ENCODE measurements at places on chromosomes 11 and 22. TPM values are rescaled to one million over a fixed set of nuclear protein-coding genes. Genes with fewer than 3 reads are reported as not detected.

- H3K36me3 ChIP-seq: no peaks in the 10 kb centered on the region
- H3K27me3 ChIP-seq: no peaks in the 10 kb centered on the region
- H3K27ac ChIP-seq: no peak overlapping the region
- peaks cover 8% of the 10 kb centered on the region for H3K4me1 ChIP-seq
- H3K4me3 ChIP-seq: no peak overlapping the region
- DNase-seq: no peak
Observed at GRCh38 chr22:30230330-30230729, 16.2 kb downstream of the LIF start.

CALCA gene
- not detected for total RNA-seq

DNA sequence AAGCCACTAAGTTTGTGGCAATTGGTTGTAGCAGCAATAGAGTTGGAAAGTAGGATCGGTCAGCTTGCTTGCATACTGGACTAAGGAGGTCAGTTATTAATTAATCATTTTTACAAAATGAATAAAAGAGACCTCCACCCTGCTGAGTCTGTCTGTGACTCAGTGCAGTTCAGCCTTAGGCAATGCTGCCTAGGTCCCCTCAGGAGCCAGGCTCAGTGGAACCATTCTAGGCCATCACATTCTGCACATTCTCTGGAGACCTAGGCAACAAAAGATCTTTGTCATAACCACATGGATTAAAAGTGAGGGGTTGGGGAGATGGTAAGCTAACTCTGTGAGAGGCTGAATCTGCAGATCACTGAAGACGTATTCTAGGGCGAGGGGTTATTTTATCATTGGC, 178.7 kb upstream of the CADM1 start:
- DNase-seq: no peak
- no peaks in the 10 kb centered on the region for H3K4me1 ChIP-seq
- no peaks in the 10 kb centered on the region for H3K27me3 ChIP-seq
- no peaks in the 10 kb centered on the region for H3K36me3 ChIP-seq
- no peak overlapping the region for H3K4me3 ChIP-seq
- H3K27ac ChIP-seq: no peak overlapping the region

DNA sequence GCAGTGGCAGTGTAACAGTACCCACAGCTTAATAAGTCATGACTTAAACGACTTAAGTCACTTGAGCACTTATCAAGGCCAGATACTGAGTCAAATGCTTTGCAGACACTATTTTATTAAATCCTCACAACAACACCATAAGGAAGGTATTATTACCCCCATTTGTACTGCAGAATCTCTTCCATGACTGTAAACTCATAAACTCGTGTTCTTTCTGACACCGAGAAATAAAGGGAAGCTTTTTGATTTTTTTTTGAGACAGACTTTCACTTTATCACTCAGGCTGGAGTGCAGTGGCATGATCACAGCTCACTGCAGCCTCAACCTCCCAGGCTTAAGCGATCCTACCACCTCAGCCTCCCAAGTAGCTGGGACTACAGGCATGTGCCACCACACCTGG, 103.8 kb downstream of the ABTB2 start:
- no peak for DNase-seq
- H3K27me3 ChIP-seq: no peaks in the 10 kb centered on the region
- no peaks in the 10 kb centered on the region for H3K36me3 ChIP-seq
- H3K4me3 ChIP-seq: no peak overlapping the region

DNA sequence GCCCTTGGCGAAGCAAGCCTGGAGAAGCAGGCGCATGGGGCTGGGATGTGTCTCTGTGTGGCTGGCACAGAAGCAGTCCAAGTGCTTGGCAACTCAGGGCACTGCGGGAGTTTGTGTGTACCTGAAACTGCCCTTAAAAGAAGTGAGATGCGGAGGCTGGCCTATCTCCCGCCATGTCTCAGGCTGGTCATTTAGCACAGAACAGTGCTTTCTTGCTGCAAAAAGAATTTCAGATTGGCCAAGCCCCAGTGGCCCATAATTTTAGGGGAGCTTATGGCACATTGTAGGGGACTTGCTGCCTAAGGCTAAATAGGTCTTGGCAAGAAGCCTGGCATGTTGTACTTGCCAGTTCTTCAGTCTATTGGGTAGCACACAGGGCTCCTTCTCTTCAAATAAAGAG, 16.4 kb downstream of the EHF start:
- no peak overlapping the region for H3K4me3 ChIP-seq
- no peaks in the 10 kb centered on the region for H3K36me3 ChIP-seq
- DNase-seq: no peak
- H3K27me3 ChIP-seq: no peaks in the 10 kb centered on the region
- H3K27ac ChIP-seq: no peak overlapping the region
- H3K4me1 ChIP-seq: no peaks in the 10 kb centered on the region

DNA sequence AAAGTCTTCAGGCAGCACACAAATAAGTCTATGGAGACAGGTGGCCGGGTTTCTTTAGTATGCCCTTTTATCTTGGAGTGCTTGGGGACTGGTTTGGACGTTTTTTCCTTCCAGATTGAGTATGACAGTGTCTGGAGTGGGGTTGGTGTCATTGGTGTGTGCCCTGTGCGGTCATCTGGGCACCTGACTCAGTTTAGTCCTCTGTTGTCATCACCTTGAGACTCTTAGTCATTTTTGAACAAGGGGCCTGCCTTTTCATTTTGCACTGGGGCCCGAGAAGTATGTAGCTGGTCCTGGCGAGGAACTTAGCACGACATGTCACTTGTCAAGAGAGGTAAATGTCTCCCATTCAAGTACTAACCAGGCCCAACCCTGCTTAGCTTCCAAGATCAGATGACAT, 27.2 kb upstream of the MYO18B start:
- no peak overlapping the region for H3K4me3 ChIP-seq
- H3K4me1 ChIP-seq: no peaks in the 10 kb centered on the region

DNA sequence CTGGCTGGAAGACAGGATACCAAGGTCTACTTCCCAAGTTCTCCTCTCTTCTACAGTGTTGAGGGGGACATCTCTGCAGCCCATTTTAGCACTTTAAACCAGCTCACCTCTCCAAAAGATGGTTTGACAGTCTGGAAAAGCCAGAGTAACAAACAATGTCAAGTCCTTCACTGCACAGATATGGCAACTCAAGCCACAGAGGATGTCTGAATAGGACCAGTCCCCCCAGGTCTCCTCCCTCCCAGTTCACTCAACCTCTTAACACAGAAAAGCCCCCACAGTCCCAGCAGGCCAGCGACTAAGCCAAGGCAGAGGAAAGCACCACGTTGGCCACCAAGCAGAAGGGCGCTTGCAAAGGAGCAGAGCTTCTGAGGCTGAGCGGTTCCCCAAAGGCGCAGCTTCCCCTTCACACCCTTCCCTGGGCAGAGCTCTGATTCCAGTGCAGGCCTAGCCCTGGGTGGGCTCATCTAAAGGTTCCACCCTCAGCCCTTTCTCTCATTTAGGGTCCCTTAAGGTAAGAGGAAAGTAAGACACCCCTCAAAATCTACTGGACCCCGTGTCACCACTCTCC, 62.7 kb downstream of the PAK1 start:
- no peaks in the 10 kb centered on the region for H3K36me3 ChIP-seq
- peaks cover 46% of the 10 kb centered on the region for H3K4me1 ChIP-seq
- DNase-seq: peak; percentile 66
- no peaks in the 10 kb centered on the region for H3K27me3 ChIP-seq
- peak overlapping the region; percentile 87 for H3K27ac ChIP-seq

DNA sequence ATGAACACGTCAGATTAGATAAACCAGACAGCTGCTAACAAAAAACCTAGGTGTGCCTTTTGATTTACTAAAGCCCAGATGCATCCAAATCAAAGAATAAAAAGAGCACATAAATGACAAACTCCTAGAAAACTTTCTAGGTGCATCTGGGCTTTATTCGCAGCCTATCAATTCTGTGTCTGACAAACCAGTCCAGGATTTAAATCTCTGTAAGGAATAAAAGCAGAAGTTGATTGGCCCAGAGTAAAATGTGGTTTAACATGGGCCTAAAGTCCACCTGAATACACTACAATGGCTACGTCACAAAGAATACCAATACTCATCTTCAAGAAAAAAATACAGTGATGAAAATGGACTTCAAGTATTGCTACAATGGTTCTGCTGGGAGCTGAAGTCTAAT, 66.8 kb downstream of the SOX6 start:
- peaks cover 11% of the 10 kb centered on the region for H3K4me1 ChIP-seq
- no peaks in the 10 kb centered on the region for H3K27me3 ChIP-seq
- H3K27ac ChIP-seq: no peak overlapping the region
- no peaks in the 10 kb centered on the region for H3K36me3 ChIP-seq
- H3K4me3 ChIP-seq: no peak overlapping the region
- no peak for DNase-seq

RGL4 gene
- not detected for total RNA-seq

DPAGT1 gene
- 16.1 TPM for total RNA-seq

LRRC56 gene
- total RNA-seq: not detected

DNA sequence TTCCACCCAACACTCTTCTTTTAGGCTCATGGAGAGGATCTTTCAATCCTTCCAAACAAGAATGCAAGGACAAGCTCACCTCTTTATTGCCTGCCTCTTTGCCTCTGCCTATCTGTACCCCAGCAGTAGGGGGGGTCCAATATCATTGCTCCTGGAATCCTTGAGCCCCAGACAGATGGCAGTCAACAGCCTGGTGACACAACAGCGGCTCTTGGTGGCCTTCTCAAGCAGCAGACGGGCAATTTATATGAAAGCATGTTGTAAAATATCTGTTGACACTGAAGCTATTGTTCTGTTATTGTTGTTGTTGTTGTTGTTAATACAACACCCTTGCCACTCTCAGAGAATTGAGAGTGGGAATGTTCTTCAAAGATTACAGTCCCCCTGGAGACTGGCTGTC, 480.0 kb upstream of the CADM1 start:
- no peaks in the 10 kb centered on the region for H3K4me1 ChIP-seq
- no peaks in the 10 kb centered on the region for H3K36me3 ChIP-seq
- no peaks in the 10 kb centered on the region for H3K27me3 ChIP-seq
- H3K27ac ChIP-seq: no peak overlapping the region
- no peak overlapping the region for H3K4me3 ChIP-seq

DNA sequence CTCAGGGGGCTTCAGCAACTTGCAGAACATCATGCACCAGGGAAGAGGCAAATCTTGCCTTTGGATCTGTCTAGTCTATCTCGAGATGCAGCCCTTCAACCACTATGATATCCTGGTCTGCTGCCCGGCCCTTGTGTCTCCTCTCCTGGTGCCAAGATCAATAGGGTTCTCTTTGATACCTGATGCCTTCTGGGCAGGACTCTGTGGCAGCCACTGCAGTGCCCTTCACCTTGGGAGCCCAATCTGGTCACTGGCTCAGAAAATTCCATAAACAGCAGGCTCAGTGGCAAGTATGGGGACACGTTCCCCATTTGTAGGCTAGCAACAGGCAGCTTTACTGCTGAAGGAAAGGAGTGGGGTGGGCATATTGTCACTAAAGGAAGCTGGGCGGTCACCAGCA, 23.4 kb downstream of the SYN3 start:
- no peaks in the 10 kb centered on the region for H3K4me1 ChIP-seq
- no peak overlapping the region for H3K4me3 ChIP-seq
- no peaks in the 10 kb centered on the region for H3K27me3 ChIP-seq
- DNase-seq: no peak
- no peak overlapping the region for H3K27ac ChIP-seq
- no peaks in the 10 kb centered on the region for H3K36me3 ChIP-seq

POLR2F gene
- total RNA-seq: 83.8 TPM

DNA sequence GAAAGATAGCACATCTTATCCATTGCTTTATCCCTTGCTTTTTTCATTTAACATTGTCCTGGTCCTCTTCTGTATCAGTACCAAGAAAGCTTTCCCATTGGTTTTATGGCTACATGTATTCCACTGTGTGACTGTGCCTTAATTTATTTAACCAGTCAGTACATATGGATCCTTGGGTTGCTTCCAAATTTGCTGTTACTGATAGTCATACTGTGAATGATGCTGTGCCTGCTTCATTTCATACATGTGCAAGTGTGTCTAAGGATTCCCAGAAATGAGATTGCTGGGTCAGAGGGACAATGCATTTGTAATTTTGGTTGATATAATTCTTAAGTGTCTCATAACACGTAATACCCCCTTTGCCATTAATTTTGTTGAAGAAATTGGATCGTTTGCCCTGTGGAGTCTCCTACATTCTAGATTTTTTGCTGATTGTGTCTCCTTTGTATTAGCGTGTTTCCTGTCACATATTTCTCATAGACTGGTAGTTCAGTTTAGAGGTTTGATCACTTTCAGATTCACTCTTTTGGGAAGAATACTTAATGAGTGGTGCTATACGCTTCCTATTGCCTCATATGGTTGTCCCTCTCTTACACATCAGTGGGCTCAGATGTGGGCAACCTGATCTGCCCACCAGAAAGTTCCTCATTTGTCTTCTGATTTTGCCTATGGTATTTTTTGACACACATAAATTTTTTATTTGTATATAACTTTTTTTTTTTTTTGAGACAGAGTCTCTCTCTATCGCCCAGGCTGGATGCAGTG, 35.3 kb downstream of the MYBPC3 start:
- DNase-seq: no peak
- no peak overlapping the region for H3K4me3 ChIP-seq
- H3K27ac ChIP-seq: no peak overlapping the region
- H3K36me3 ChIP-seq: peaks cover 75% of the 10 kb centered on the region

GAL3ST1 gene
- total RNA-seq: 2.8 TPM

WNT11 gene
- total RNA-seq: 1.1 TPM

GRCh38 chr11:90355200-90355599, 132.4 kb upstream of the CHORDC1 start:
- no peak overlapping the region for H3K4me3 ChIP-seq
- no peaks in the 10 kb centered on the region for H3K36me3 ChIP-seq
- H3K27ac ChIP-seq: no peak overlapping the region
- no peaks in the 10 kb centered on the region for H3K27me3 ChIP-seq
- no peak for DNase-seq

- H3K27ac ChIP-seq: no peak overlapping the region
- no peaks in the 10 kb centered on the region for H3K36me3 ChIP-seq
- H3K27me3 ChIP-seq: no peaks in the 10 kb centered on the region
- no peaks in the 10 kb centered on the region for H3K4me1 ChIP-seq
- DNase-seq: no peak
- no peak overlapping the region for H3K4me3 ChIP-seq
Observed at GRCh38 chr11:117805045-117805444, 8.0 kb upstream of the DSCAML1 start.

DNA sequence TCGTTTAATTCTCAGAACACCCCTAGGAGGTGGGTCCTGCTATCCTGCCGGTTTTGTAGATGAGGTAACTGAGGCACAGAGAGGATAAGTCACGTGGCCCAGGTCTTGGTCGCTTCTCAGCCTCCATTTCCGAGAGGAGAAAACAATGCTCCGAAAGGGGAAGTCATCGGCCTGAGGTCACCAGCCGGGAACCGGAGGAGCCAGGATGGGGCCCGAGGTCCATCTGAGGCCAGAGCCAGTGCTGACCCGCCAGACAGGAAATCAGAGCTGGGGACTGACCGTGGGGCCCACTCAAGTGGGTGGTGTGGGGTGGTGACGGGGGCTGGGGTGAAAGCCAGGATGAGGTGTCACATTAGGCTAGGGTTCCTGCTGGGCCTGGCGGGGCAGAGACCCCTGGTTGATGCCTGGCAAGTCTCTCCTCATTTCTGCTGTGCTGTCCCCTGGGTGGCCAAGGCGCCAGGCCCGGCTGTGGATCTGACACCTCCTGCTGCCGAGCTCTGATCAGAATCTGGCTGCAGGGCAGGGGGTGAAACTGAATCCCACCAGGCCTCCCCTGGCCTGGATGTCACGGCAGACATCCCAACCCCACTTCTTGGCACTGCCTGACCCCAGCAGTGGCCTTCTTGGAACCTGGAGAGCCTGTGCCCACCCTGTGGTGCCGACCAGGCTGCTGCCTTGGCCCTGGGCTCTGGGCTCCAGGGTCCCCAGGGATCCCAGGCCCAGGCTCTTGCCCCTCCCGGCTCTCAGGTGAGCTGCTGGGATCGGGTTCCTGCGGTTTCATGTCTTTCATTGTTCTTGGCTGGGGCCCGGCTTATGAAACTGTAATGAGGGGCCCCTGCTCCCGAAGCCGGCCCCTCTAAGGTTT, 12.0 kb downstream of the TRIOBP start:
- H3K4me3 ChIP-seq: no peak overlapping the region
- no peak for DNase-seq
- H3K4me1 ChIP-seq: no peaks in the 10 kb centered on the region
- no peaks in the 10 kb centered on the region for H3K27me3 ChIP-seq
- H3K36me3 ChIP-seq: no peaks in the 10 kb centered on the region

All from sigmoid colon (tissue), 7 donors.